Fibroblast of the aortic adventitia (primary cell): ENCODE measurements at places on chromosomes 6 and 20. TPM values are rescaled to one million over a fixed set of nuclear protein-coding genes. Genes with fewer than 3 reads are reported as not detected.

DNA sequence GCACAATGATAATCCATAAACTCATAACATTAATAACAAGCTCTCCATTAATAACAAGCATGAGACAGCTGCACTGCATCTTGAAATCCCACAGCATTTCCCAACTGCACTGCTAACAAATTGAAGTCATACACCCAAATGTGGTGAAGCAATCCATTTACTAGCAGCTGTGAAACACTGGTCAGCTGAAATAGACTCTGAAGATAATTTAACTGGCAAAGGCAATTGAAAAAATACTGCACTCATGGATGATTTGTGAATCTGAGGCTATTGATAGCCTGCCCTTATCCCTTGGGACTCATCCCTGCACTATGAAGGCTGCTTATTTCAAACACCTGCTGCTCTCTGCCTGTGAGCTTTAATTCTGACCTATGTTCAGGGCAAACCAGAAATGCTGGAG lies 49.1 kb upstream of the PLCB1 start:
- DNase-seq: peak; percentile 98

DNA sequence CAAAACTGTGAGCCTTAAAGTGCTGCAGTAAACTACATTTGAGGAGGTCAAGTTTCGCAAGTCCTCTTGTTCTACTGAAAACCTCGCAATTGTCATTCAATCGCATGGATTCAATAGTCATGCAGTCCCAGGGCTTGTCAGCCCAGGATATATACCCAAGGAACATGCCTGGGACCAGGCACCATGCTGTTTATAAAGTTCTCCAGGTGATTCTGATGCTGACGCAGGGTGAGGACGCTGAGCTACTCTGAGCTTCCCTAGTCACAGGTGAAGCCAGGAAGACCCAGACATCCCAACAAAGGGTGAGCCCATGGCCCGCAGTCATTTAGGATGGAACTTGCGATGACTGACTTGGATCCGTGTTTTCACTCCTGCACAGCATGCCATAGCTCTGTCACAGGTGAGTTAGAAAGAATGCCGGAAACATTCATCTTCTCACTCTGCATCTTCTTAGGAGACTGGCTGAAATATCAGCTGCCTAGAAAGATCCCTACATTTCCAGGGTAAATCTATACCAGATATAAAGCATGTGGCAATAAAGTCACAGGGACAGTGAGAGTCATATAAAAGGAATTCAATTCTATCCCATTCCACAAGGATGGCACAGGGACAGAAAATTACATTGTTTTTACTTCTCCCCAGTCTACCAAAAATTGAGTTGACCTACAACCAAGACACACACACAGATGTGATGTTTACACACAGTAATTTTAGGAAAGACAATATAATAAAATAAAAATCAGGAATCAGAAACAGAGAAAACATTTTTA lies 27.0 kb upstream of the SSTR4 start:
- DNase-seq: no peak

- no peak for DNase-seq
Observed at GRCh38 chr20:36496707-36497669, 44.3 kb upstream of the MYL9 start.

GRCh38 chr6:225121-225721 lies 67.1 kb upstream of the DUSP22 start:
- no peak for DNase-seq

- DNase-seq: no peak
Observed at GRCh38 chr20:1134836-1135235, 16.4 kb downstream of the PSMF1 start.

DNA sequence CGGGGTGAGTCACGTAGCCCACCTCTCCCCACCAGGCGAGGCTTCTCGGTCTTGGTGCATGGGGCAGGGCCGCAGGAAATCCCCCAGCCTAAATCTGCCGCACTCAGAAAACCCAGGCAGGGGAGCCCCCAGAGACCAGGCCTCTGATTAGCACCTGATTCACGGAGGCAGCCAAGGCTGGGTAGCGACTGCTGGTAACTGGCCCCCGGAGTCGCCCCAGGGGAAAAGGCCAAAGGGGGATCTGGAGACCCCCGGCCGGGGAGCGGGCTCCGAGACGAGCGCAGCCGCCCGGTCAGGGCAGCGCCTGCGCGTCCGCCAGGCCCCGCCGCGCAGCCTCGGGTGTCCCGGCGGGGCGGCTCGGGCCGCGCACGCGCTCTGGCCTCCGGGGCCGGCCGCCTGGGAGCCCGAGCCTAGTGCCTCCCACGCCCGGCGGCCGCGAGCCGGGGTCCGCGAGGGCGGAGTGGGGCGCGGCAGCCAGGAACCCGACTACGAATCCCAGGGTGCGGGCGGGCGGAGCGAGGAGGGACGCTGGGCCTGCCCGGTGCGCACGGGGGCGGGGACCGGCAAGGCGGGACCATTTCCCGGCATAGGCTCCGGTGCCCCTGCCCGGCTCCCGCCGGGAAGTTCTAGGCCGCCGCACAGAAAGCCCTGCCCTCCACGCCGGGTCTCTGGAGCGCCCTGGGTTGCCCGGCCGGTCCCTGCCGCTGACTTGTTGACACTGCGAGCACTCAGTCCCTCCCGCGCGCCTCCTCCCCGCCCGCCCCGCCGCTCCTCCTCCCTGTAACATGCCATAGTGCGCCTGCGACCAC lies at the start of gene DUSP22:
Gene DUSP22 (plus strand): TSS at position 791 of the 809 bp plus-strand sequence. CDS start 53 bp downstream, outside the sequence.
- peak; percentile 83 for DNase-seq

TDRD6 gene
- 0.18 and 1.8 TPM in 2 replicates for total RNA-seq

RIN2 gene
- total RNA-seq: 36.6 and 61.1 TPM in 2 replicates

PSORS1C1 gene
- total RNA-seq: 1.2 and 7.0 TPM in 2 replicates

CCR6 gene
- not detected in 2 replicates for total RNA-seq

DOK5 gene
- total RNA-seq: 53.6 and 85.6 TPM in 2 replicates

ACTL10 gene
- 2.2 and 2.5 TPM in 2 replicates for total RNA-seq
